EH (cell line): ENCODE measurements at places on chromosomes 16 and 17.

DNA sequence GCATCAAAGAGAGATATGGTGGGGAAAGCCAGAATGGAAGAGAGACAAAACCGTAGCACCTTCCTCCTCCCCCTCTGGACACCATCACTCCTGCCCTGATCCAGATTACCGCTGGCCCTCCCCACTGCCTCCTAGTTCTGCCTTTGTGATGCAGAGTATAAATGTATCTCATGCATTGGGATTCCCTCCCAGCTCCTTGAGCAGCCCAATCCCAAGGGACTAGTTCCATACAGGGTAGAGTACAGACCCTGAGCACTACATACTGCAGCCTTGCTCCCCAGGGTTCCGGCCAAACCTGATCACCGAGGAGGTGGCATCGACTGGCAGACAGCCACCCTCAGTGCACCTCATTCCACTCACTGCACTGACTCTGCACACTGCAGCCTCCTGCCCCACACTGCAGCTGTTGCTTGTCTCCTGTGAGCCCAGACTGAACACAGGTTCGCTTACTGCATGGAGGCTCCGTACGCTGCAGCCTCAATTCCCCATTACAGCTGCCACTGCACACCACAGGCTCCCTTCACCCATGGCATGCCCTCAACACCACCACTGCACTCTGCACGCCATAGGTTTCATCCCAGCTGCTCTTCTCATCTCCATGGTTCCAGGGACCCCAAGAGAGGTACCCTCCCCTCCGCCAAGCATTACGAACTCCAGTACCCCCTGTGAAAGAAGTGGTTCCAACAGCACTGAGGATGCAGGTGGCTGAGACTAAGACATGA, 1.7 kb upstream of the THRA start:
- no peak for DNase-seq

GRCh38 chr17:7283471-7284216, 2.1 kb downstream of the SLC2A4 start:
- DNase-seq: no peak

GRCh38 chr16:766820-767640, 6.5 kb downstream of the MSLN start:
- DNase-seq: no peak

- DNase-seq: peak; percentile 81
Observed at GRCh38 chr17:7217113-7217987, 2.3 kb downstream of the DLG4 start.

- peak; percentile 57 for DNase-seq
Observed at GRCh38 chr16:29811896-29812665, at the start of gene PRRT2. PRRT2 (plus strand) TSS chr16:29812193; CDS start chr16:29813055, 862 bp downstream.

GRCh38 chr17:79843474-79843815, 4.2 kb upstream of the CBX4 start:
- DNase-seq: no peak
